ENCODE measurements at places on chromosomes 16 and 17.

GRCh38 chr17:4394208-4395110 is 28.0 kb upstream of the UBE2G1 start:
- DNase-seq: no peak

- DNase-seq: no peak
These were observed 434.5 kb downstream of the SHISA9 start for GRCh38 chr16:13335879-13336278.

DNA sequence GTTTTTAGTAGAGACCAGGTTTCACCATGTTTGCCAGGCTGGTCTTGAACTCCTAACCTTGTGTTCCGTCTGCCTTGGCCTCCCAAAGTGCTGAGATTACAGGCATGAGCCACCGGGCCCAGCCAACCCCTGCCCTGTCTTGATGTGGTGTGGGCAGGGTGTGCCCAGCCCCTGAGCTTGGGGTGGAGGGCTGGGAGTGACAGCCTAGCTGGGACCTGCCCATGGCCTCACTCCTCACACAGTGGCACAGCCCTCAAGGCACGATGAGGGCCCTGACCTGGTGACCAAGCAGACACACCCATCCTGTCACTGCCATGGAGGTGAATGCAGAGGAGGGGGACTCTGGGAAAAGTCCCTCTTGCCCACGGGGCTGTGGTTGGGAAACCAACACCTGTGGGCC is 3.0 kb downstream of the IL32 start:
- no peak for DNase-seq

DNA sequence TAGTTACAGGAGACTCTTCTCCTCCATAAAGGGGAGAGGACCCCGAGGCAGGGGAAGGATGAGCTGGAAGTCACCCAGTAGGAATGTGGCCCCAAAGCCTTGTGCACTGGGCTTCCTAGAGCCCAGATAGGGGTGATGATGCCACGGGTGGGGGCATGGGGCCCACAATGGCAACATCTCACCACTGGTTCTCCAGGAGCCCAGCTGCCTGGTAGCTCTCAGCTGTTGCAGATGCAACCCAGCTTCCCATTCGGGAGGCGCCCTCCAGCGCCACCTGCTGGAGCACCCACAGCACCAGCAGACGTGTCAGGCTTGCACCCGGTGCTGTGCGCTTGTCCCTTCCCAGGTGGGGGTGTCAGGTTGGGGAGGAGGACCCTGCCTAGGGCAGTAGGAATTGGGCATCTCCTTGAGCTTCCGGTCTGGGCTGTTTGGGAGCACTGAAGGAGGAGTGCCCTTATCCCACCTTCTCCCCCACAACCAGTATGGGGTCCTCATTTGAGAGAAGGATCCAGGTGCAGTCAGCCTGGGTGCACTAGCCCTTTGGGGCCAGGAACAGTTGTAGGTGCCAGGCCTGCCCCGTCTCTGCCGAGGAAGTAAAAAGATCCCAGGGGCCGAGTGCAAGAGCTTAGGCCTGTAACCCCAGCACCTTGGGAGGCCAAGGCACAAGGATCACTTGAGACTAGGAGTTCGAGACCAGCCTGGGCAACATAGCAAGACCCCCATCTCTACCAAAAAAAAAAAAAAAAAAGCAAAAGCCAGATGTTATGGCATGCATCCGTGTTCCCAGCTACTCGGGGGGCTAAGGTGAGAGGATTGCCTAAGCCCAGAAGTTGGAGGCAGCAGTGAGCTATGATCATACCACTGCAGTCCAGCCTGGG is 14.4 kb downstream of the CDIPT start:
- DNase-seq: peak; percentile 64

GRCh38 chr17:83083368-83084201 is 4.2 kb downstream of the METRNL start:
- no peak for DNase-seq

DNA sequence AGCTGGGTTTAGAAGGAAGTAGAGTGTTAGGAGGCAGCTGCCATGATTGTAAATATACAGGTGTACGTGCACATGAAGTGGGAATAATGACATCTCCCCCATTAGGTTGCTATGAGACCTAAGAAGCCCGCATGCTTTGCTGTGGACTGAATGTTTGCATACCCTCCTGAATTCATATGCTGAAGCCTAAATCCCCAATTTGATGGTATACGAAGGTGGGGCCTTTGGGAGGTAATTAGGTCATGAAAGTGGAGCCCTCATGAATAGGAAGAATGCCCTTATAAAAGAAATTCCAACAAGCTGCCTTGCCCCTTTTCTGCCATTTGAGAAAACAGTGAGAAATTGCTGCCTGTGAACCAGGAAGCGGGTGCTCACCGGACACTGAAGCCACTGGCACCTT is 44.0 kb downstream of the CCDC182 start:
- DNase-seq: no peak

DNA sequence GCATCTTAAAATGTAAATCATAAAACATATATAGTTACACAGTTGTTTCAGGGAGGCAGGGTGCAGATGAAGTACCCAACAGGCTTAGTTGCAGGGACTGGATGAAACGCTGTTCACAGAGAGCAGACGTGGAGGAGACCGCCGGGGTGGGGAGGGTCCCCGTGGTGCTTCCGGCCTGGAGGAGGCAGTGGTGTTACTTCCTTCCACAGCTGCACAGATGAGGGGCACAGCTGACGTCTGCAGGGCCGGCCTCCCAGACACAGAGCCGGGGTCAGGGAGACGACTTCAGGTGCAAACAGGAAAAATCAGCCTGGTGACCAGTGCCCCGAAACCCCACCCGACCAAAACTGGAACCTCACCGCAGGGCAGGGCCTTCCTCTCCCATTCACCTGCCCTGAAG is 17.1 kb downstream of the SPIRE2 start:
- no peak for DNase-seq

GRCh38 chr17:61504697-61505096 is 52.5 kb downstream of the TBX4 start:
- DNase-seq: no peak

DNA sequence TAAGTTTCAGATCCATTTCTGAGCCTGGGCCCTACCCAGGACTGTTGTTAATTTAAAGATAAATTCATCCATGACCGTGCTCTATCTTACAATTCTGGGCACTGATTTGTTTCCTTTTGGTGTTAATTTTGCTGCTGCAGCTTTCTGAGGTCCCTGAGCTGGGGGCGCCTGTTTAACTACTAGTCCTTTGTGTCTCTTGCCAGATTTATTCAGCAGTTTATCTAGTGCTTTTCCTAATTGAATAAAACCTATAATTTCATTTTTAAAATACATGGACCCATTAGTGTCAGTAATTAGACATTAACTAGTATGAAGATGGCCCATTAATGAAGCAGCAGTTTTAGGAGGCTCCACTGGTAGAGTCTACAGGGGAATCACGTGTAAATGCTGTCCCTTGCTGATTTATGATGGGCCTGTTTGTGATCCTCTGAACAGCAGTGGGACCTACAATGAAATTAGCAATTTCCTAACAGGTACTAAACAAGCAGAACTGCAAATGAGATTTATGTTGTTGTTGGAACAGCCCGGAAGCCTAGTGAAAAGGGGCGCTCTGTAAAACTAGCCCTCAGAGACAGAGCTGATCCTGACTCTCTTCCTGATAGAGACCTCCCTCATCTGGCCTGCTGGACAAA is 54.7 kb downstream of the HS3ST2 start:
- DNase-seq: no peak

- no peak for DNase-seq
These were observed 7.0 kb upstream of the CBFA2T3 start for GRCh38 chr16:88983771-88984687.

DNA sequence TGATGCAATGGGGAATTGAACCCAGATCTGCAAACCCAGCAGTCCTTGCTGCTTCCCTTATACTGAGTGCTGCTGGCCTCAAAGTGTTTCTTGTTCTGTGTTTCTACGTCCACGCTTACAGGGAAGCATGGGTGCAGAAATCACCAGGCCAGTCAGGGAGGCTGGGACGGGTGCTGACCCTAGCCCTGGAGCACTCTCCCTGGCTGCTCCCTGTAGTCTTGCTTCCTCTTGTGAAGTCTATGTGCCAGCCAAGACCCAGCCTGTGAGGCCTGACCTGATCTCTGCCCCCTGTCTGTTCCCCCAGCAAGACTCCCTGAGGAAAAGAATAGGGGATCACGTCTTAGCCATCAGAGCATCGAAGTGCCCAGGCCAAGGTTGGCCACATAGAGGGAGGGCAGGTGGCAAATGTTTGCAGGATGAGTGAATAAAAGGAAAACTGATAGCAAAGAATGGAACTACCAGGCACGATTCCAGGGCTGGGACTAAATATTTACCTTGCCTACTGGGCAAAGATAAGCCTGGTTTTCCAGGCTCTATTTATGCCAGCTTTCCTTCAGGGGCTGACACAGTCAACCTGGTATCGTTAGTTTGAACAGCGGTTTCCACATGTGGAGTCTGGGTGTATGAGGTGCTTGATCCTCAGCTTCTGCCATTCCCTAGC is 41.2 kb upstream of the RHOT1 start:
- DNase-seq: no peak

DNA sequence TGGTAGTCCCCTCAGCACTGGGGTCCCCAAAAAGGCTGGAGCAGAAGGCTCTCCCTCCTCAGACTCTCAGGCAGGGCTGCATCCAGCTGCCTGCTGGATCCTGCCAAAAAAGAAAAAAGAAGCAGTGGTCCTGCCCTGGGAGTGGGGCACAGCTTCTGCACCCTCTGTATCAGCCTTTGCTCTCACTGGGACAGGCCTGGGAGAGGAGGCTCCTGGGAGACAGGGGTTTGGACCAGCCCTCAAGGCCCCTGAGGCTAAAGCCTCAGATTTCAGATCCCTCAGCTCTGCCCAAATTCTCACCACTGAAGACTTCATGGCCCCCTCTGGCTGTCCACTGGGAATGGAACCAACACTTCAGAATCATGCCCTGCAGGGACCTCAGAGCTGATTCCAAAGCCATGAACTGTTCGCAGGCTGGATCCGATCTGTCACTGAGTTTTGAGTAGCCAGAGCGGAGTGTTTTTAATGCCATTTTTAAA is 96.9 kb downstream of the C16orf78 start:
- DNase-seq: no peak

- no peak for DNase-seq
These were observed 21.3 kb upstream of the GAA start for GRCh38 chr17:80080081-80080480.

GRCh38 chr16:9907752-9908151 is 274.5 kb downstream of the GRIN2A start:
- no peak for DNase-seq
